ENCODE measurements at places on chromosomes 3 and 15.

GRCh38 chr15:37581866-37582532 lies 352.4 kb upstream of the TMCO5A start:
- DNase-seq = no peak

DNA sequence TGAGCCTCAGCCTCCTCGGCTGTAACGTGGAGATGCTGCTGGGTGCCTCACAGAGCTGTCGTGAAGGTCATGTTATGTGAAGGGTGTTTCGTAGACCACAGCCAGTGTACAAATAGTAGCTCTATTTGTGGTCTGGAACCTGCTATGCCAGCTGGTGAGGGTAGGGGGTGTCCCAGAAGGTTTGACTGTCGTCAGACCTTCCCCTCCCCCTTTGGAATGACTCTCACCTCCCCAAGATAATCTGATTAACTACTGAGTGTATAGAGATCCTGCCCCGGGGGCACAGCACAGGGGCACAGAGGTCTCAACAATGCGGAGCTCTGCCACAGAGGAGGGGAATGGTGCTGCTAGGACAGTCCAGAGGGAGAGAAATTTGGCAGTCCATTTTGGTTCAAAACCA lies 20.5 kb downstream of the FGD5 start:
- DNase-seq = no peak

DNA sequence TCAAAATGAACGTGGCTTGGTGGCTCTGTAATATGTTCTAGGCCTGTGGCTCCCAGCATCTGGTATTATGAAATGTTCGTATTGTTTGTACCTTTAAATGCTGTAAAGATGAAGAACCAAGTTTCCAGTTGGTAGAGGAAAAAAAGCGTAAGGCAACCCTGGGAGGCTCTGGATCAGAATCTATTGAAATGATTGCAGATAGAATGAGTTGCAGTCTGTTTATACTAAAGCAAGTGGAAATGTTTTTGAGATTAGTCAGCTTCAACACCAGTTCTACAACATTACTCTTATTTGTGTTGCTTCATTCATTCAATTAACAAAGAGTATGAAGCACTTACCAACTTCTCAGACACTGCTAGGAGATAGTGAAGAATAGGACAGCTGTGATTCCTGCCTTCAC lies 5.3 kb downstream of the ARL6IP5 start:
- no peak for DNase-seq

DNA sequence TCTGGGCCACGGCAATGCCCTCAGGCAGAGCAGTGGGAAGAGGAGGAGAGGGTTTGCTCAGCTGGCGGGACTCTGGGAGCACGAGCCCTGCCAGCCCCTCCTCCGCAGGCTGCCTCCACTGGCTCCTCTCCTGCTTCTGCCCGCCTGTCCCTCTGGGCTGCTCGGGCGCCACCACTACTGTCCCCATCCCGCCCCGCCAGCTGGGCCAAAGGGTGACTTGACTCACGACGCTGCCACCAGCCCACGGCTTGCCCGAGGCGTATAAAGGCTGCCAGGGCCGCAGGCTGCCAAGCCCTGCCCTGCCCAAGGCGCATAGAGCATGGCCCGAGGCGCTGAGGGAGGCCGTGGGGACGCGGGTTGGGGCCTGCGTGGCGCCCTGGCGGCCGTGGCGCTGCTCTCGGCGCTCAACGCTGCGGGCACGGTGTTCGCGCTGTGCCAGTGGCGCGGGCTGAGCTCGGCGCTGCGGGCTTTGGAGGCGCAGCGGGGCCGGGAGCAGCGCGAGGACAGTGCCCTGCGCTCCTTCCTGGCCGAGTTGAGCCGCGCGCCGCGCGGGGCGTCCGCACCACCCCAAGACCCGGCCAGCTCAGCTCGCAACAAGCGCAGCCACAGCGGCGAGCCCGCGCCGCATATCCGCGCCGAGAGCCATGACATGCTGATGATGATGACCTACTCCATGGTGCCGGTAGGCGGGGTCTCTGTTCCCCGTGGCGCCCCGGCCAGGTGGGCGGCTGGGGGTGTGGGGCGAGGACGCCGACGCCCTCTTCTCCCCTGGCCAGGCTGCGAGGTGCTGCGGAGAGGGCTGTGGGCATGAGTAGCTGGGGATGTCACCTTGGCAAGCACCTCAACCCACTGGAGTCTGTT lies at the start of gene GLDN:
GLDN (plus strand) TSS at position 290 of the 861 bp plus-strand sequence; CDS start at position 320, 30 bp downstream.
- DNase-seq = no peak
